ENCODE measurements at places on chromosomes 1 and 21.

GRCh38 chr1:204075139-204075521, 2.2 kb downstream of the SOX13 start:
- peak; percentile 28 for DNase-seq

DNA sequence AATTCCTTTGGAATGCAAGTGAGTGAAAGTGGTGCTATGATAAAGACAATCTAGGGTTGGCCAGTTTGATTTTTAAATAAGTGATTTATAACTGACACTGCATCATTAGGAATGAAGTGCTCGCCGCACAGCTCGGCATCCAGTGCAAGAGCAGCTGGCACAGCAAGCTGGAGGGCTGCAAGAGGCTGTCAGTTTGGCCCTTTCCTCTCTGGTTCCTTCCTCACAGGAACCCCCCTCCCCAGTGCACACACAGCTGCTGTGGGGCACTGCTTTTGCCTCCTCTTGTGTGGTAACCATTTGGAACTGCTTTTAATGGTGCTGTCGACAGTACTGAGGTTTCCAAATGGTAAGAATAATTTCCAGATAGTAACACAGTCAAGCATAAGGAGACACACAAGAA, 10.4 kb upstream of the BCAR3 start:
- DNase-seq: no peak

DNA sequence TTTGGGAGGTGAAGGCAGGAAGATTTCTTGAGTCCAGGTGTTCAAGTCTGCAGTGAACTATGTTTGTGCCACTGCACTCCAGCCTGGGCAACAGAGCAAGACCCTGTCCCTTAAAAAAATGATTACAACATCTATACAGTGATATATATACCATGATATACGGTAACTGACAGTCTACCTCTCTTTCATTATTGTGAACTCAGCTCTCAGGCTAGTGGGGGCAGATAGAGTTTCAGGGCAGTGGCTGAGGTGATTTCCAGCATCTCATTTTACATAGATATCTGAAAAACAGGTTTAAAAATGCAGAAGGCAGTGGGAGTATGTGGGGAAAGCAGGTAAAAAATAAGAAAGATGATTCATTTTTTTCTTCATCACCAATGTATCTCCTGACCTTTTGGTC, 8.1 kb upstream of the NTNG1 start:
- no peak for DNase-seq

- peak; percentile 25 for DNase-seq
Measured at GRCh38 chr1:210516697-210517459, 188.2 kb downstream of the HHAT start.

DNA sequence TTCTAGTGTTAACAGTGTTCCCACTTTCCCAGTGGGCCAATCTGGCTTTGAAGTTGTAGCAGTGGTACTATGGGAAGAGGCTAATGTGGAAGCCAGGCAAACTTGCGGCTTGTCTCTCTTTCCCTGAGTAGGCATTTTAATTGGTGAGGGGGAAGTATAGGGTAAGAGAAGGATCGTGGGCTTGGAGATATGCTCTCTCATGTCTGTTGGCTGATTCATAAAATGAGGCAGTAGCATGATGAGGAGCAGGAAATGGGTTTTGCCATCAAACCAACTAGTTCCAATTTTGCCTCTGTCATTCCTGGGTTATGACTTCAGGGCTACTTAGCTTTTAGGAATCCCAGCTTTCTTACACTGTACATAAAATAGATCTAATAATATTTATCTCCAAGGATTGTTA, 12.1 kb downstream of the C8A start:
- DNase-seq: no peak

DNA sequence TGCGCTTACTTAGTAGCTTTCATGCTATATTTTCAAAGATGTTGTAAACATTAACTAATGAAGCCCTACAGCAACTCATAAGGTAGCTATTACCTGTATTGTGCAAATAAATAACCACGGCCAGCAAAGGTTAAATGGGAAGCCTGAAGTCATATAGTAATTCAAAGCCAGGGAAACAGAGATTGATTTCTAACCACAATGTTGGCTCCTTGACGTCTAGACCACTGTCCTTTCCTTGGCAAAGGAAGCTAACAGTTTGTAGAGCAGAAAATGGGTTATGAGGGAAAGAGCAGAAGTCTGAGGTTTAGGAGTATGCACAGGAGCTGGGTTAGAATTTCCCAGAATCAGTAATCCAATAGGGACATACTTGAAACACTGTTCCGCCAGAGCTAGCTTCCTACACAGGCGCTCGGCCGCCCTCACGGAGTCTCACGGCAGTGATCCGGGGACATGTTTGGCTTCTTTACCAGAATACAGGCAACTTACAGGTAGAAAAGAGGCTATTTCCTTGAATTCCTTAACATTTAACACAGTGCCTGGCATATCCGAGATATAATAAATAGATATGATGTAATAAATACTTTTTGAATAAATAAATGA, 298.8 kb upstream of the LYPLAL1 start:
- DNase-seq: no peak

GRCh38 chr1:31437433-31438037, 24.5 kb downstream of the SERINC2 start:
- DNase-seq: no peak

DNA sequence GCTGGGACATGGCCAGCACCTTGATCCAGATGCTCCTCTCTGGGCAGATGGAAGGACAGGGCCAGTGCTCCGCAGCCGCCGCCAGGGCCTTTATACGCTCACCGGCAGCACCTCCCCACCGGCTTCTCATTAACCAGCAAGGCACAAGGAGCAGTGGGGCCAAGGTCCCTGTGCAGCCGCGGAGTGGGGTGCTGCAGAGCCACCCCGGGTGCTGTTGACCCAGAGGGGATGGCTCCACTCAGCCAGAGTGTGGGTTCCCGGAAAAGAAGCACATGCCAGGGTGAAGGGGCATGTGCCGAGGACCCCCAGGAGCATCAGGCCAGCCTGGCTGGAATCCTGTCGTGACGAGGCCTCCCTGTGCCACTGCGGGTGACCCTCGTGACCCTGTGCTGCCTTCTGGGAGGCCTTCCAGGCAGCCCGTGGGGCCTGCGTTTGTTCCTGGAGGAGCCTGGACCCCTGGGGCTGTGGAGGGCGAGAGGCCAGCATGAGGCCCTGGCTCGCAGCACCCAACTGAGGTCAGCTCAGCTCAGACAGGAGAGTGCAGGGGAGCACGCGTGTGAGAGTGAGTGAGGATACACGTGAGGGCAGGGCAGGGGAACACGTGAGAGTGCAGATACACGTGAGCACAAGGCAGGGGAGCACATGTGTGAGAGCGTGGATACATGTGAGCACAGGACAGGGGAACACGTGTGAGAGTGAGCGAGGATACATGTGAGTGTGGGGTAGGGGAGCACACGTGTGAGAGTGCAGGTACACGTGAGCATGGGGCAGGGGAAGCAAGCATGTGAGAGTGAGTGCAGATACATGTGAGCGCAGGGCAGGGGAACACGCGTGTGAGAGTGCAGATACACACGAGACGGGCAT, at the start of gene FTCD:
FTCD (minus strand) TSS at position 66 of the 864 bp plus-strand sequence; CDS start at position 10, 56 bp downstream.
- no peak for DNase-seq

DNA sequence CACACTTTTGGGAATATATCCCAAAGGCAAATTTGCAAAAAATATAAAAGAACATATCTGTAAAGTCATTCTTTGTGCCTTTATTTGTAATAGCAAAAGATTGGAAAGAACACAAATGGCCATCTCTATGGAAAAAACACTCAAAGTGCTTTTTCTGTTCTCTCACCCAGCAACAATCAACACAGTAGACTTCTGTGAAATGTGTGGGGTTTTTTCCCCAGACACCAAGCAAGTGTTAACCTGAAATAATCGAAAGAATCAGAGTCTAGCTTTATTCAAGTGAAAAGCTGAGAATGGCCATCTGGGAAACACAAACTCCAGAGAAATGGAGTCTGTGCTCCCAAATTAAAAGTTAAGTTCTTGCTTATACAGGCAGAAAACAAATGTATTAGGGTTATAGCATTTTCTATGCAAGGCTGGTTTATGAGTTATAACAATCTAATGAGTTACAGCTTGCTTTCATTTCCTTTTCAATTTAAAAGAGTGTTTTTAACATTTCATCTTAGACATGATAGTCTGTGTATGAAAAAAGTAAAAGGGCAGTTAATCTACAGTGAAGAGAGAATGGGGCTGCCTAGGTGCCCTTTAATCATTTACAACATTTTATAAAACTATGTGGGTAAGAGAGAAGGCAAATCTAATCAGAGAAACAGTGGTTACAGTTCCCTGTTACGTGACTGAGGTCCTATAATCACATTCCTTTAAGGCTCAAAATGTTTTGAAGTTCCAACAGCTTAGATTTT, 46.6 kb downstream of the SLC30A7 start:
- no peak for DNase-seq

GRCh38 chr1:6239950-6240768, 3.8 kb upstream of the HES3 start:
- DNase-seq: no peak
